ENCODE measurements at places on chromosomes 11 and 22. TPM values are rescaled to one million over a fixed set of nuclear protein-coding genes. Genes with fewer than 3 reads are reported as not detected.

DNA sequence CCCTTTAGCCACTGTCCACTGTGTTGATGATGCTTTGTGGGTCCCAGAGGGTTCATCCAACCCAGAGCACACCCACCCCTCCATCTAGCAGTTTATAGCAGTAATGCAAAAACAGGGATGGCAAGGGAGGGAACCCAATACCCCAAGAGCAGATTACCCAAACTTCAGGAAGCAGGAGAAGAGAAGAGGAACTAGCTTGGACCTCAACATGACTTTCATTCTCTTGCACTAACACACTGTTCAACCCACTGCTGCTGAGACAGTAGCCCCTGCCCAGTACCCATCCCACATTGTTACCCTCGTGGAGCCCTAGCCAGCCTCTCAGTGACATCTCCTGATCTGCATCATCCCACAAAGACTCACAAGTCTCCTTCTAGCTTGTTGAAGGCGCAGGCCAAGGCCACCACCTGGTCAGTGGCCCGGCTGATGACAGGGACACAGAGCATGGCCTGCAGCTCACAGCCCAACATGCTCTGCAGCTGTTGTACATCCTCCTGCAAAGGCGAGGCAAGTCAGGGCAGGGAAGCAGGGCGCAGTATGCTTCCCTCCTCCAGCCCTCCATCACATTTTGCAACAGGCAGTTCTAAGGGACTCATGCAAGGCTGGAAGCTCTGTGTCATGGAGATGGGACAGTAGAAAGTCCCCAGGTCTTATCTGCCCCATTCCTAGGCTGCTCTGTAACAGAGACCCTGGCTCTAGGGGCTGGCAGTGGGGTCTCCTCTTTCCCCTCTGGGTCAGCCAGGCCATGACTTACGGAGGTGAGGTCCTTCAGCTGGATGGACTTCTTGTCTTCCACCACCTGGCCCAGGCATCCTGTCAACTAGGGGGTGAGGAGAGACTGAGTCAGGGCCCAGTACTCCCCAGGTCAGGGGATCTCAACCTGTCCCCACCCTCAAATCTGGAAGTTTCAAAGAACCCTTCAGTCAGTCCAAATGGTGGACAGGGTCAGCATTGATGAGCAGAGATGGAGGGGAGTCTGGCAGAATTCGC is 85.5 kb downstream of the PDE2A start:
- no peak for DNase-seq

DNA sequence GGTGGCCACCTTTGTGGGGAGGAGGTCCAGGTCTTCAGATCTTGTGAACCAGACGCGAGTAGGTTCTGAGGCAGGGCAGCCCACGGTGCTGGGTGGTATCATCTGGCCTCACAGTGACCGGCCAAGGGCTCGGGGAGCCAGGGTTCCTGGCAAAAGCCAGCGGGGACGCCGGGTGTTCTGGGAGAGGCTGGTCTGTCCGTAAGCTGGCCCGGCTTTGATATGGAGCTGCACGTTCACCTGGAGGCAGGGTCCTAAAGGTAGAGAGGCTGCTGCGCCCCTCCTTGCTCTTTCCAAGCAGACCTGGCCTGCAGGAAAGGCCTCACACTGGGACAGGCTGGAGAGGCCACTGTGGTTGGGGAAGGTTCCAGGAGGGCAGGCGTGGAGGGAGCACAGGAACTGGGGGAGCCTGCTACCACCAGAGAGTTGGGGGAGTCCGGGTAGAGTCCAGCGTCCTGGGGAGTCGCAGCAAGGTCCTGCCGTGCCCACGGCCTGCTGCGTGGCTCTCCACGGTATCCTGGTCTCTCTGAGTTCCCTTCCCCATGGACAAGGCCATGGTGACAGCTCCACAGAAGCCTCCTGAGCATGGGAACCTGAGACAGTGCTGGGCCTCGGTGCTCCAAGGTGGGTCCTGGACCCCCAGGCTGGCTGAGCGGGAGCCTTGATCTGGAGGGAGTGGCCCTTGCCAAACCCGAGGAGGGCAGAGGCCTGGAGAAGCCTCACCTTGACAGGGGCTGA is 452.4 kb upstream of the B3GAT1 start:
- DNase-seq: no peak

- DNase-seq: no peak
Observed at GRCh38 chr11:106193956-106194355, 116.5 kb downstream of the AASDHPPT start.

DNA sequence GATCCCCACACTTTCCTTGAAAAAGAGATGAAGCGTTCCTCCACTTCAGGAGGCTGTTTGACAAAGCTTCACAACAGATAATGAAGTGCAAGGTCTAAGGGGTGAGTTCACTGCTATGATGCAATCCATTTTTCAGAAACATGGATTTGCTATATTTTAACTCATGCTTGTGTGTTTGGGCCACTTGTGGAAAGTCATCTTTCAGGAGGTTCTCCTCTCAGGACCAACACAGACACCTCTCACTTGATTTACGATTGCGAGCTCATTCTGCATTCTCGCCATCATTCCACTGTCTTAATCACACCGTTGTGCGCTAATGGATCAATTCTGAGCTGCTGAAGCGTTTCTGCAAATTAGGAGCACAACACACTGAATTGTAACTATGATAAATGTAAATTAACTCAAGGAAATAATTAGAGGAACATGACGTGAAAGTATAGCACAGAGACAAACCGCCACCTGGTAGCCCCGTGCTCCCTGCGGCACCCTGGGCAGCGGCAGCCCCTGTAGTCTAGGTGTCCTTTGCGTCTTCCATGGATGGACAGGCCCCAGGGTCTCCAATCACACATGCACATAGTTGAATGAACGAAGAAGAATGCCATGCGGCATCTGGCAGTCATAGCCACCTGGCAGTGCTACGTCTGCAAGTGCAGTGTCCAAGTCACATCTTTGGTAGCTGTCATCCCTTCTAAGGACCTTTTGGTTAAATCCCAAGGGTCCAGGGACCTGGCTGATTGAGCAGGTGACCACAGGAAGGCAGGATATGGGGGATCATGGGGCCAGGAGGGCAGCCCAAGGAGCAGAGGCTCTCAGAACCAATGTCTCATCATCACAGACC is 28.1 kb upstream of the RTL6 start:
- DNase-seq: no peak

- no peak for DNase-seq
Observed at GRCh38 chr11:68845351-68846002, 3.8 kb upstream of the CPT1A start.

GRCh38 chr22:19984201-19984753 is 32.3 kb downstream of the ARVCF start:
- DNase-seq: no peak

DNA sequence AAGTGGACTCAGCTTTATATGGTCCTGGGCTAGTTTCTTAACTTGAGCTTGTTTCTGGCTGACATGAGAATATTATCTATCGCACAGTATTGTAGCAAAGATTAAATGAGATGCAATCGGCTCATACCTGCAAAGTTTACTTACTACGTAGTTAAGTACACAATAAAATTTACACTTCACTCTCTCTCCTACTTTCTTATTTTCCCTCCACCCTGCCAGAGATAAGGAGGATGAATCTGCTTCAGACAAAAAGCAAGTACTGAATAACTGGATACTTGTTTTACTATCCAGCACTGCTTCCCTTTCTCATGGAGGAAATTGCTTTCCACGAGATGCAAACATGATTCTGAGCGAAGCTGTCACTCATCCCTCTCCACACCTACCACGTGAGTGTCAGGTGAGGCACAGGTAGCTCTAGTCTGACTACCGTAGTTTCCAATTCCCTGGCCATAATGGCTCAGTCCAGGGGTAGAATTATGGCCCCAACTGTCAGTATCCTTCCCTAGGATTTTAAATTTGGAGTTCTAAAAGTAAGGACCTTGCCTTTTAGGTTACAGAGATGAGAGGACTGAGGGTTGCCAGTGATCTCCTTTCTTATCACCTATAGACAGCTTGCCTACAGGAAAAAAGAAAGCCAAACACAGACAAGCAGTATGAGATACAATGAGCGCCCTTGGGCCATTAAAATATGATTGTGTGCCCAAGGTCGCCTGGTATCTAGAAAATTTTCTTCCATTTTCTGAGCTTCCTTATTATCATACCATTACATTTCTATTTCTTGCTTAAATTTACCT is 39.8 kb downstream of the GAB2 start:
- no peak for DNase-seq

- peak; percentile 60 for DNase-seq
Observed at GRCh38 chr11:22875869-22876473, 15.7 kb upstream of the CCDC179 start.

DNA sequence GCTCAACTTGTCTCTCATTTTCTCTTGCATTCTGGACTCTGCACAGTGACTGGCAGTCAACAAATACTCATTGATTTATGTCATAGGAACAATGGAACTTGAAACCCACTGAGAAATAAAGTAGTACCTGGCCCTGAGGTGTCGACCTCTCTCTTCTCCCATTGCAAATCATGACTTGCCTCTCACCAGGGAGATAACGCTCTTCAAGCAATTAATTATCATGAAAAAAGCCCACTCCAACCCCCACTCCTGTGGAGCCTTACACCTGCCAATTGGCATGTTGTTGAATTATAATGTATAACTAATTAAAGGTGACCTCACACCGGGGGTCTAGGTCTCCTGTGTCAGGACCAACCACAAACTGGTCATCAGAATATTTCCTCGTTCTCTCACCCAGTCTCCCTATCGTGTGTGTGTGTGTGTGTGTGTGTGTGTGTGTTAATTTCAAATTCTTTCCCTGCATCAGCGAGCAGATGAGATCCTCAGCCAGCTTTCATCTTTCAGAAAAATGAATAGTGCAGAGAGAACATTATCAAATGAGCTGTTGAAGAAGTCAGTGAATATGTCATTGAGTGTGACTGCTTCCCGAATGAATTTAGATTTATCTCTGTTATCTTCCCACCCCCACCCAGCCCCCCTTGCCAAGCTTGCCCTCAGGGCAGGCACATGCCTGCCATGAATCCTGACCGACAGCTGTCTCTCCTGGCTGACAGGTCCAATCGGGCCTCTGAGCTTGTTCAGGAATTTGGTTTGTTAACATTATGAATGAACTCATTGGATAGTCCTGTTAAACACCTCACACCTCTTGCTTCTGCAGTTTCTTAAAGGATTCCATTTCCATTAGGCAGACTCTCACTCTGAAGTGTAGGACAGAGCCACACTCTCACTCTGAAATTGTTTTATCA is 357.4 kb downstream of the INSC start:
- no peak for DNase-seq

- no peak for DNase-seq
Observed at GRCh38 chr11:77736473-77736872, 84.0 kb downstream of the RSF1 start.

DNA sequence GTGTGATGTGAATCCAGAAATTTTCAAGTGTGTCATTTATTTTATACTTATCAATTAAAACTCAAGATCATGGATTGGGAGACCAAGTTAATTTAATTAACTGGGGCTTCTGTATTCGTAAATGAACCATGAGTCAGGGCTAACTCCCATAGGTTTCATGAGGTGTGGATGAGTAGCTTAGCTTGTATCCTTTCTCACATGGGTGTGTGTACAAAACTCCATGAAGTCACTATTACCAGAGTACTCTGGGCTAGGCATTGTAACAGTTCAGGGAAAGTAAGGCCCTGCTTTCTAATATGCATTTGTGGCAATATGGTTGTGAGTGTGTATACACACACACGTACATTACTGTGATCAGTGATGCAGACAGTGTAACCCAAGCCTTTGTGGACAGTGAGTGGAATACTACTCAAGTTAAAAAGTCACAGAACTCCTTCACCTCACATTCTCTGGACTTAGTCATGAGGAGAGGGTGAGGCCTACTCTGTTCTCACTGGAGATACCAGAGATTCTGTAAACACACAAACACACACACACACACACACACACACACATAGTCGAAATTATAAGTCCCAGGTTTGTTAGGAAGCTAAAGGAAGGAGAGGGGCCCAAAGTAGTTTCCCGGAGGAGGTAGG is 3.5 kb downstream of the CNTF start:
- no peak for DNase-seq

DNA sequence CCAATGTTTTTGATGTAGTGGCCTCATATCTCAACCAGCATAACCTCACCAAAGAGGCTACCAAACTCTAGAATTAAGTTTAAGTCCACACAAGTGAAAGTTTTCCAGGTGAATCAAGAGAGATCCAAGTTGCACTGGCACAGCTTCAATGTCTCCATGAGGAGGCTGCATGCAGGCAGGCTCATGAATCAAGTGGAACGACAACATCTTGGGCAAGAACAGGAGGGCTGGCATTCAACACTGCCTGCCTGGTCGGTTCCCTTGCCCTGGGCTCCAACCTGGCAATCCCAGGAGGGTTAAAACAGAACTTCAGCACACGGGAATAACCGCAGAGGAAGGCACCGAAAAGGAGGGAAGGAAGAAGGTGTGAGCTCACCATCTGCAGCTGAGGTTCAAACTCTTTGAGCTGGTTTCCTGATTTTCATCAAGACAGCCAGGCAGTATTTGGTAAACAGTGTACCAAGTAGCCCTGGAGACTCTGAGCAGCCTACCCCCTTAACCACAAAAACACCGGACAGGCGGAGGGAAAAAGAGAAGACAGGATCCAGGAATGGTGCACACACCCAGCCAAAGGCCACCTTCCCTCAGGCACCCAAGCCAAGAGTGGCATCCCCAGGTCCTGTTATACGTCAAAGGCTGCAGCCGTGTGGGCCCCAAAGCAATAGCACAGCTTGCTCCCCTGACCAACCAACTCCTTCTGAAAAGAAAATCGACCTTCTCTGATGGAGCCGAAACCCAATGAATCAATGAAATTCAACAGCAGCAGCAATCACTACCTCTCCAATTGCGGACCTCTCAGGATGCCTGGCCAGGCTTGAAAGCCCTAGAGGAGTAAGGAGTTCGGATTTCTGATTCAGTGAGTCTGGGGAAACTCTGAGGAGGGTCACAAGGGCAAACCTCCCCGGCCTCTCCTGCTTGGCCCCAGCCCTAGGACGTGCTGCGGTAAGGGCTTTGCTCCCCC is 1.3 kb downstream of the PACSIN2 start:
- DNase-seq: no peak

GRCh38 chr11:76455331-76455730 is 10.5 kb downstream of the EMSY start:
- DNase-seq: no peak

GRCh38 chr11:34948696-34949095 is 32.3 kb downstream of the PDHX start:
- DNase-seq: no peak

DNA sequence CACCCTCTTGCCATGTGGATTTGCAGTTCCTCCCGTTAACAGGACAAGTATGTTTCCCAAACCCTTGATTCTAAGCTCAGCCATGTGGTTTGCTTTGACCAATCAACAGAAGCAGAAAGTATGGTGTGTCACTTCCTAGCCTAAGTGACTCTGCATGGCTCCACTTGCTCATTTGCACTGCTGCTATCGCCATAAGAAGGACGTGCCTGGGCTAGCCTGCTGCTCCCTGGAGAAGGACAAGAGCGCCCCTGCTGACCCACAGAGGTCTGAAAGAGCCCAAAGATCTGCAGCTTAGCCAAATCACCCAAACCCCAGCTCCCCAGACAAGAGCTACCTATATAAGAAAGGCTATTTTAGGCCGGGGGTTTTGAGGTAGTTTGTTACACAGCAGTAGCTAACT is 18.0 kb downstream of the TBRG1 start:
- DNase-seq: no peak

- no peak for DNase-seq
Observed at GRCh38 chr22:27213766-27214581, 556.6 kb downstream of the MIAT start.

E2F8 gene
- 0.19 TPM for total RNA-seq

GDPD4 gene
- not detected for total RNA-seq

PRR33 gene
- total RNA-seq: not detected

SHANK2 gene
- not detected for total RNA-seq

C11orf21 gene
- total RNA-seq: 40.2 TPM

PGAP2 gene
- 18.5 TPM for total RNA-seq

MS4A2 gene
- not detected for total RNA-seq

OVCH2 gene
- not detected for total RNA-seq

ADAMTS15 gene
- not detected for total RNA-seq

P2RY6 gene
- not detected for total RNA-seq

RAB3IL1 gene
- total RNA-seq: not detected

All from CD8-positive, alpha-beta T cell (primary cell).